ENCODE measurements at places on chromosomes 2 and 18.
A peak's percentile ranks its signal among the peaks of the same experiment; 100 is the strongest.

GRCh38 chr2:185381631-185382030, 357.0 kb upstream of the FSIP2 start:
- no peak for DNase-seq

GRCh38 chr2:98465456-98466226, 21.0 kb downstream of the INPP4A start:
- peak; percentile 63 for DNase-seq

GRCh38 chr2:11553661-11554398, 20.0 kb downstream of the GREB1 start:
- no peak for DNase-seq

- no peak for DNase-seq
These were observed 540 bp upstream of the RAB10 start for GRCh38 chr2:26033270-26033817.

- DNase-seq: no peak
These were observed 19.3 kb downstream of the PTMA start for GRCh38 chr2:231727621-231728020.

DNA sequence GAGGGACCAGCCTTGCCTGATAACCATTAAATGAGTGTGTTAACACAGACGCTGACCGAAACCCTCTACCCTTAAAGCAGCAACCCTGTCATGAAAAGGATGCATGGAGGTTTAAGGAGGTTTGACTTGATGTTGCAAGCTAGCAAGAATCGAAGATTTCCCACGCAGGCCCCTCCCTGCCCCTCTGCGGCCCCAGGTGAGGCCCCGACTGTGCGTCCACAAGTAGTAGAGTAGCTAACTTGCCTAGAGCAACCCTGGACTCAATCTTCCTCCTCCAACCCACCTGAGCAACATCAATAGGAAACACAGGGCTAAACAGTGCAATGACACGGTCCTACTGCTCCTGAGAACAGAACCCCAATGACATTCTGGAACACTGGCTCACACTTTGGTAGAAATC, 150.1 kb downstream of the COL4A4 start:
- DNase-seq: no peak

DNA sequence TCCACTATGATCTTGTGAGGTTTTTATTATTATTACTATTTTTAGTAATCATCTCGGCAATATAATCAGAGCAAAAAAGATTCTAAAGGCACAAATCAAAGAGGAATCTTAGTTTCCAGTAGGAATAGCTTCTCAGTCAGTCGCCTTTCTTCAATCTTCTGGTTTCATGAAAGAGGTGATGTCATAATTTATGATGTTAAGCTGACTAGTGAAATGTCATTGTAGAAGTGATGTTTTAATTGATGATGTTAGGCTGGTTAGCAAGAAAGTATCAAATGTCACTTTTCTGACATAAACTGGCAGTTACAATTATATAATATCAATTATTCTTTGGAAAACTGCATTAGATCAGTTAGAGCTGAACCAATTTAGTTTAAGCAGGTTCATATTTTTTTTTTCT, 476.7 kb upstream of the ETAA1 start:
- DNase-seq: no peak

- no peak for DNase-seq
These were observed 44.8 kb upstream of the ARHGAP15 start for GRCh38 chr2:143084462-143084861.

DNA sequence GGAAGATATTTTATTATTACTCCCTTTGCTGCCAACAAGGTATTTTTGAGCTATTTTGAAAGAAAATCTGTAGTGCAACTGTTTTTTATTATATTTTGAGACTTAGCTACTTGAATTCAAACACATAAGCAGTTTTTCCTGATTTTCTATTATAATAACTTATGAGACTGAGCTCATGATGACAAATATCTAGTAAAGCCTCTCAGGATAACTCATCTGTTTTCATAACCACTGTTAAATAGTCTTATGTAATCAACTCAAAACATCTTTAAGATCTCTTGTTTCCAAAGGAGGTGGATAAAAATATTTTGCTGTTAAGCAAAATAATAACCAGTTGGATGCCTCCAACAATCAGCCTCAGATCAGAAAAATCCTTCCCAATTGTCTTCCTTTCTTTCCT, 21.9 kb upstream of the PPP1CB start:
- DNase-seq: no peak

- no peak for DNase-seq
These were observed 186.8 kb upstream of the PGAP1 start for GRCh38 chr2:197113275-197113711.

DNA sequence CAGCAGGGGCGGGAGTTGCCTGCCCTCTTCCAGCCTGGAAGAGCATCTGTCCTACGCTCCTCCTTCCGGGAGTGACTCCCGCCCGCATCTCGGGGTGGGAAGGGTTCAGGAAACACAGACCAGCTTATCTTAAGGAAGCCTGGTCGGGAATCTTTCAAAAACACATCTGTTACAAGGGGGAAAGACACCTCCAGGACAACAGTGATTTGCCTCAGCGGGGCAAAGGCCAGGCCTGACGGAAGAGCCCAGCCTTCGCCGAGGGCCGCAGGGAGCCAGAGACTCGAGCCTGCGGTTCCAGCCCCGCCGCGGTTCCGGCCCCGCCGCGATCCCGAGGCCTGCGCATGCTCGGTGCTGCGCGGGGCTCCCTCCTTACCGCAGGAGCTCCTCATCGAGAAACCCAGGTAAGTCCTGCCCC, 38.1 kb upstream of the TGIF1 start:
- DNase-seq: peak; percentile 8
